Right renal cortex interstitium (tissue), 3 donors: ENCODE measurements at places on chromosomes 2 and 18. TPM values are rescaled to one million over a fixed set of nuclear protein-coding genes. Genes with fewer than 3 reads are reported as not detected.

- DNase-seq: no peak
Observed at GRCh38 chr2:152483276-152484063, 148.5 kb downstream of the FMNL2 start.

GRCh38 chr2:101328474-101329007 is 20.0 kb upstream of the RNF149 start:
- DNase-seq: no peak

DNA sequence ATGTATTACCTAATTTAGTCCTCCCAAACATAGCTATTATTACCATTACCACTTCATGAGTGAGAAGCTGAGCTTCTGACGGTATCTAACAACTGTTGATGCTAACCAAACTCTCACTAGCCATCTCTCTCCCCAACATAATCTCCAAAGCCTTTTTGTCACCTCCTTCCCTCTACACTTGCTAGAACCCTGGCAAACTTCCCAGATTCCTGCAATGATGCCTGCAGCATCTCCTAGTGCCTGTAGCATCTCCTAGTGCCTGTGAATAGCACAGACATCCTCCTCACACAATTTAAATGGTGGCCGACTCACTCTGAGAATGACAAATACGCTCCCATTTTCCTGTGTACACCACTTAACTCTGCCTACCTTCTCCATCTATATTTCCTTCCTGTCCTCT is 126.7 kb downstream of the STK39 start:
- DNase-seq: no peak

DNA sequence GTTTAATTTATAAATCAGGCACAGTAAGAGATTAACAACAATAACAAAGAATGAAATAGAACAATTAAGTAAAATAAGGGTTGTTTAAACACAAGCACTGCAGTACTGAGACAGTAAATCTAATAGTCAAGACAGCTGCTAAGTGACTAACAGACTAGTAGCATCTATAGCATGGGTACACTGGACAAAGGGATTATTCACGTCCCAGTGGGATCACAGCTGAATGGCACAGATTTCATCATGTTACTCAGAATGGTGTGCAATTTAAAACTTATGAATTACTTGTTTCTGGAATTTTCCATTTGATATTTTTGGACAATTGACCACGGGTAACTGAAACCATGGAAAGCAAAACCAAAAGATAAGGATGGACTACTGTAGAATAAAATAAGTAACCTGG is 161.9 kb upstream of the DAPL1 start:
- no peak for DNase-seq

DNA sequence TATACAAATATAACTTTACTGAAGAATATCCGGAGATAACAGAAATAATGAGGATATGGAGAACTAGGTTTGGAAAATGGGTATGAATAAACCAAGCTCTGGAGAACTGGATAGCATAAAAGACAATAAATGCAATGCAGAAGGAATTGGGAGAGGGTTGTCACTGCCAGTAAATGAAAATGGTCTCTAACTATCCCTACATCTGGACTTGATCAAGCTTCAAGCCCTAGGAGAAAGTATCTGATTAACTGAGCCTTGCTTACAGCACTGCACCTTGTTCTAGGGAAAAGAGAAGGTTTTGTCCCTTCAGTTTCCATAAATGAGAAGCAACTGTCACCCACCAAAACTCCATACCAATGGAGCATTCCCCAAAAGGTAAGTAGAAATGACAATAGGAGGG is 514.6 kb upstream of the ZEB2 start:
- DNase-seq: no peak

DNA sequence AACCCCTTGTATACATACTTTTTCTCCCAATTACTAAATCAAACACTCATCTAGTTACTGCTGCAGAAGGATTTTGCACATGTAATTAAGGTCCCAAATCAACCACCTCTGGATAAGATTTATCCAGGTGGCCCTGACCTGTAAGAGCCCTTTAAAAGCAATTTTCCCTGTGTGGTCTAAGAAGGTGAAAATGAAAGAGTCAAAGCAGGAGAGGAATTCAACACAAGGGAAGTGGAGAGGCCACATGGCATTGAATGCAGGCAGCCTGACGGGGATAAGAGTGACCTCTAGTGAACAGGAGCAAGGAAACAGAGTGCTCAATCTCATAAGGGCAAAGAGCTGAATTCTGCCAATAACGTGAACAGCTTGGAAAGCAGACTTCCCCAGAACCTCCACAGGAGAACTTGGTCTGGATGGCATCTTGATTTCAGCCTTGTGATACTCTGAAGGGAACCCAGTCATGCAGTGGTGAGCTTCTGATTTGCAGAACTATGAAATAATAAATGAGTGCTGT is 27.2 kb downstream of the PPP3R1 start:
- no peak for DNase-seq

DNA sequence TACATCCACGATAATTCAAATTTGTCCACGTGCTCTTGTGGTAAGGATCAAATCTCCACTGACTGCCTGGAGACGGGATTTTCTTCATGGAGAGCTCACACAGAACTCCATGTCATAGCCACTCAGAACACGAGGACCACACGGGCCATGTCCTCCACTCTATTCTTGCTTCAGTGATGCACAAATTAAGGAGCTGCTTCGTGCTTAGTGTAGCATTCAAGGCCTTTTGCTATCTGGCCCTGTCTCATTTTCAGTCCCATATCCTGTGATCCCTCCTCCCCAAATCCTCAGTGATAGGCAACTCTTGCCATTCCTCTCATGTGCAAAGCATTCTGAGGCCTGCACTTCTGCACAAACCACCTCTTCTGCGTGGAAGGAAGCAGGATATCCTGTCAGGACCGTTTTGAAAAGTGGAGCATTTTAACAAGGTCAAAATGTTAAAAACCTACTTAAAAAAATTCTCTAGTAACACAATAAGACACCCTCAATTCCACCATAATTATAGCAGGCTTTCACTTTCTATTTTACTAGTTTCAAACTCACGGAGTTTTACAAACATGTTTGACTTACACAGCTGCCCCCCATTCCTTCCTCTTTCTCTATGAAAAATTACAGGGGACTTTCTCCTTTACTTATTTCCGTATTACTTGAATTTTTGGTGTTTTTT is 35.2 kb downstream of the ST3GAL5 start:
- no peak for DNase-seq

DNA sequence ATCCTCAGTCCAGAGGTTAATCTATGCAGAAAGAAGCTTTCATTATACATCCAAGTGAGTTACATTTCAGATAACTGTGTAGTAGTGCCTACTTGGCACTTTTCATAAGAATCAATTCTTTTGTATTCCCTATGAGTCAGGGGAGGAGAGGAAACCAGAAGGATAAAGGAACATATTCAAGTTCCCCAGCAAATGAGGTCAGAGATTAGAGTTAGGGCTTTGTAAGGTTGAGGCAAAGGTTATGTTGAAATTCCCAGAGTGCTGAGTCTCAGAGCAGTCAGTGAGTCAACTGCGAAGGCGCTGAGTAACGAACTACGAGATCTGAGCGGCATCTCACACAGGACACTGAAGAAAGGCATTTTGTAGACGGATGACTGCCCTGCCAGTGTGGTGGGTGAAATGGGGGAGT is 25.1 kb upstream of the ME2 start:
- DNase-seq: no peak

DNA sequence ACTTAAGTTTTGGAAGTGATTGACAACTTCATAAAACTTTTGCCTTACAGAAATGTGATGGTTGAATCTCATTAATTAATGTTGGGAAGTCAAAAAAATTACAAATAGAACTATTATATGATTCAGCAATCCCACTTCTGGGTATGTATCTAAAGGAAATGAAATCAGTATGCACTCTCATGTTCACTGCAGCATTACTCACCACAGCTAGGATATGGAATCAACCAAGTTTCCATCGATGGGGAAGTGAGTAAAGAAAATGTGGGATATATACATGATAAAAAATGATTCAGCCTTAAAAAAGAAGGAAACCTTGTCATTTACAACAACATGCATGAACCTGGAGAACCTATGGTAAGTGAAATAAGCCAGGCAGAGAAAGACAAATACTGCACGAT is 112.4 kb upstream of the WDR75 start:
- no peak for DNase-seq

- DNase-seq: no peak
Observed at GRCh38 chr2:133331436-133331835, 236.8 kb downstream of the NCKAP5 start.

DNA sequence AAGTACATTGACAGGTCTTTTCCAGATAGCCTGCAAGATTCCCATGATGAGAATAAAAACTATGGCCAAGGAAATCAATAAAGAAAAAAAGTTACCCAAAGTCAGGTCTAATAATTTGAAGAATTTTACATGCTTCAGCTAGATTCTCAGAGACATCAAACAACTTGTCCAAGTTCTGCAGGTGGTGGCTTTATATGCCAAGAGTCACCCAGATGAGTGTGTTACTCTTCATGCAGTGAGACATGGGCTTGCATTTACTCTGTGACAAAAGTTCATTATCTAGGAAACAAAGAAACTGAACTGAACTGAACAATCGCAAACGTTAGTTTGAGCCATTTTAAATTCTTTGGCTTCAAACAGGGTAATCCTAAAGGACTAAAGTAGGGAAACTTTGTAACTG is 548.5 kb upstream of the SYT4 start:
- DNase-seq: no peak

- DNase-seq: no peak
Observed at GRCh38 chr2:159098921-159099411, 130.5 kb downstream of the TANC1 start.

DNA sequence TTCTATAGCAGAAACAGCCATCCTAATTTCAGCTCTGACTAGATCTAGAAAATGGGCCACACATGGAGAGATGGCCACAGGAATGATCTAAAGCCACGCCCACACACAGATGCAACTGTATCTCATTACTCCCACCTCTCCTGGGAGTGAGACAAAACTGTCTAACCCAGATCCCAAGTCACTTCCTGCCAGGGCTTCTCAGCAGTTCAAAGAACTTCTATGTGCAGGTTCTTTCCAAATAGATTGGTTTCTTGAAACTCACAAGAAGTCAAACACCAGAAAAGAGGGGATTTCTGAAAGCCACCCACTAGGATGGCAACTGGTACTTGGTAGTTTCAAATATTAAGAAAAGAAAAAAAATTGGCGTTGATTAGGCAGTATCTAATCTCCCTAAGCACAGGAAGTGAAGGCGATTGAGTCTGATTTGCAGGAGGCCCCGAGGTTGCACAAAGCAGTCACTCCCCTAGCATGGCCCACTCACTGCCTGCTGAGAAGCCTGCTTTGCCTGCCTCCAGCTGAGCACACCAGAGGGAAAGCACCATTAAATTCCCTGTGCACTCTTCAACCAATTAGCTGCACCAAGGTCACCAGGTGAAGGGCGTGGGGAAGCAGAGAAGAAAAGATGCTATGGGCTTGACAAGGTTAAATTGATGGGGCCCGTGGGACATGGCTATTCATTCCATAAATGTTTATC is 51.1 kb downstream of the PAPOLG start:
- no peak for DNase-seq

DNA sequence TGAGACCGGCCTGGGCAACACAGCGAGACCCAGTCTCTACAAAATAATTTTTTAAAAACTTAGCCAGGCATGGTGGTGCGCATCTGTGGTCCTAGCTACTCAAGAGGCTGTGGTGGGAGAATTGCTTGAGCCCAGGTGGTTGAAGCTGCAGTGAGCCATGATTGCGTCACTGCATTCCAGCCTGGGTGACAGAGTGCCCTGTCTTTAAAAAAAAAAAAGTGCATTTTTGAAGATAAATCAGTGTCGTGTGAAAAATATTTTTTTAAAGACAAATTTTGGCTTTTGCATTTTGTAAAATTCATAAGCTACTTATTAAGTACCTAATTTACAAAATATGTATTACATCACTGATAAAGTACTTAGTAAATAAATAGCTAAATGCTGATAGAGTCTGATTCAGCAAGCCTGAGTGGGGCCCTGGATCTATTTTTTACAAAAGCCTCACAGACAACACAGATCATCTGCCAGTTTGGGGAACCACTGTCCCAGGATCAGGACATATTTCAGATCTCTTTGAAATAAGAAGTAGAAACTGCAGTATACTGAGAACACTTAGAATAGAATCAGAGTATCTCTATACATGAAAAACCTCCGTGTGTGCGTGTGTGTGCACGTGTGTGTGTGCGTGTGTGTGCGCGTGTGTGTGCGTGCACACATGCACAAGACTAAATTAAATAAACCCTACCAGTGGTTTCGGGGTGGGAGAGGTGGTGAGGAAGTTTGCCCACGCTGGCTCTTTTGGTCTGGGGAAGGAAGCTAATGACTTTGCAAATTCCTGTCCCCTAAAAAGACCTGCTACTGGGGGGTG is 61.6 kb downstream of the AAK1 start:
- DNase-seq: no peak

GRCh38 chr2:121191191-121192170 is 93.5 kb downstream of the TFCP2L1 start:
- DNase-seq: no peak

GRCh38 chr2:127134833-127135830 is 28.2 kb upstream of the BIN1 start:
- no peak for DNase-seq

- no peak for DNase-seq
Observed at GRCh38 chr2:25088817-25089516, 47.1 kb downstream of the EFR3B start.

DNA sequence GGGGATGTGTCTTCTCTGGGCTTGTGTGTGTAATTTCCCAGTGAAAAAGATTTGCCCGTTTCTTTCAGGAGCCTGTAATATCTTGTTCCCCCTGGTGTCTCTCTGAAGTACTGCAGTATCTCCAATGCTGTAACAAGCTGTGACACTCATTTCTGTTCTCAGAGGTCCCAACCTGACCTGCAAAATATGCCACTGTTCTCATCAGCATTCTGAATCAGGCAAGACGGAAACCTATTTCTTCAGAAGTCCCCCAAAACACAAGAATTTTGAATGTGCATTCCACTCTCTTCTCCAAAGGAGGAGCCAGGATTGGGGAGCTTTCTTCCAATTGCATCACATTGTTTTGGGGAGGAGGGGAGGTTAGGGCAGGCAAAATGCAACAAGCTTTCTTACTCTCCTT is 77.0 kb upstream of the CNGA3 start:
- DNase-seq: no peak

- no peak for DNase-seq
Observed at GRCh38 chr2:65626831-65627230, 194.4 kb upstream of the SPRED2 start.

DNA sequence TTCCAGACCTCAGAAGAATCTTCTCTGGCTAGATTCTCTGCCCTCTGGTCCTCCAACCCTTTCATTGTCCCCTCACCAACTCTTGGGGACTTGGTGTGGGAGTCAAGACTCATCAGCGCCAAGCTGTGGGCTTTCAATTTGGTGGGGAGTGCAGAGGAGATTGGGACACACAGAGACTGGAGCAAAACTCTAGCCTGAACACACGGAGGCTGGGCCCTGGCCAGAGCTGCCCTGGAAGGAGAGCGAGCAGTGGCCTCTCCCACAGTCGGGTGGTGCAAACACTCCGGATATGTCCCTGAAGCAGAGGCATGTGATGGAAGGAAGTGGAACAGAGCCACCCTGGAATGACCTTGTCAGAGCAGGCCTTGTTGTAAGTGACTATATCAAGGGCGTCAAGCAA is 8.7 kb upstream of the SOX11 start:
- no peak for DNase-seq

CYP26B1 gene
- 13.0 TPM for polyA plus RNA-seq

AKAIN1 gene
- polyA plus RNA-seq: not detected

ARHGAP28 gene
- 72.0 TPM for polyA plus RNA-seq

CHRND gene
- polyA plus RNA-seq: 0.74 TPM

PLGLB2 gene
- 2.9 TPM for polyA plus RNA-seq

DNPEP gene
- 51.2 TPM for polyA plus RNA-seq

LAMA1 gene
- polyA plus RNA-seq: 72.4 TPM

BMP10 gene
- polyA plus RNA-seq: not detected

SCN7A gene
- 13.9 TPM for polyA plus RNA-seq

ITGB1BP1 gene
- polyA plus RNA-seq: 73.3 TPM
